AG04450 (cell line): ENCODE measurements at places on chromosomes 6 and 20. TPM values are rescaled to one million over a fixed set of nuclear protein-coding genes. Genes with fewer than 3 reads are reported as not detected.

- DNase-seq = no peak
Observed at GRCh38 chr20:13744352-13744751, 40.4 kb downstream of the ESF1 start.

DNA sequence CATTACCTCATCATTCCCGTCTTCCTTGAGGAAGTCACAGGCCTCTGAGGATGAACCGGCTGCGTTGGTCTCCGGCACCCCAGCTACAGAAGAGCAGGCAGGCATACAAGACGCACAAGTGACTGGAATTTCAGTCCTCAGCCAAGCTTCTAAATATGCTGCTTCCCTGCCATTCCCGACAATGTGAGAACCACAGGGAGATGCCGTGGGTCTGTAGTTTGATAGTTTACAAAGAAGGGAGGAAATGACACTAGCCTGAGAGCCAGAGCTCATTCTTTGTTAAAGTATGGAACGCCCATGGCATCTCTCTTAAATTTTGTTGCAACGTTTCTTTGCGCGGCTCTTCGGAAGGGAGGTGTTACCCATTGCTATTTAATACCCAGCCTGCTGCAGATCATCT, 25.7 kb downstream of the HEBP2 start:
- no peak for DNase-seq

GRCh38 chr6:19599796-19600464, 237.2 kb upstream of the ID4 start:
- DNase-seq = no peak

DNA sequence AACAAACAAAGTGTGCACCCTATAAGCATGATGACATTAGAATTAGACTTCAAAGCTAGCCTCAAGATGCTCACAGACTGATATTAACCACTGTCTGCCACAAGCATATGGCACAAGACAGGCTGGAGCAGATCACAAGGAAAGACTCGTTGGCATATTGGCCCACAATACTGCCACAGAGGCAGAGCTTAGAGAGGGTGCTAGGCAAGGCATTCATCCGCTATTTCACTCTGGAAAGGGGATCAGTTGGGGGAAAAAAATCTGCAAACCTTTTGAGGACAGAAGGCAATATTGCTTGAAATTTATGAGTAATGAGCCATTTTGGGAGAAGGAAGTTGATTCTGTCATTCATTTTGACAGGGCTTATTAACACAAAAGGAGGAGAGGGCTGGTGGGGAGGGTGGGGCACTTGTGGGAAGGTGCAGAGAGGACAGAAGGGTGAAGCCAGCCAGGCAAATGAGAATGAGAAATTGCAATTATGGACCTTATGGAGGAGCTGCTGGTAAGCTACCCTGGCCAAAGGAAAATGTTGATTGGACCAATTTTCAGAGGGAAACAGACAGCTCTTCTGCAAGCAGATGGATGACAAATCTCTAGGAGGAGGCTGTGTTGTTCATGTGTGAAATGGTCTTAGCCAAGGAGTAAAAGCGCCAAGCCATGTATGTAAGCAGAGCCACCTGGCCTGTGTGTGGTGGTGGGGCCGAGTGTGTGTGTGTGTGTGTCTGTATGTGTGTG, 187.7 kb downstream of the GMPR start:
- no peak for DNase-seq

DNA sequence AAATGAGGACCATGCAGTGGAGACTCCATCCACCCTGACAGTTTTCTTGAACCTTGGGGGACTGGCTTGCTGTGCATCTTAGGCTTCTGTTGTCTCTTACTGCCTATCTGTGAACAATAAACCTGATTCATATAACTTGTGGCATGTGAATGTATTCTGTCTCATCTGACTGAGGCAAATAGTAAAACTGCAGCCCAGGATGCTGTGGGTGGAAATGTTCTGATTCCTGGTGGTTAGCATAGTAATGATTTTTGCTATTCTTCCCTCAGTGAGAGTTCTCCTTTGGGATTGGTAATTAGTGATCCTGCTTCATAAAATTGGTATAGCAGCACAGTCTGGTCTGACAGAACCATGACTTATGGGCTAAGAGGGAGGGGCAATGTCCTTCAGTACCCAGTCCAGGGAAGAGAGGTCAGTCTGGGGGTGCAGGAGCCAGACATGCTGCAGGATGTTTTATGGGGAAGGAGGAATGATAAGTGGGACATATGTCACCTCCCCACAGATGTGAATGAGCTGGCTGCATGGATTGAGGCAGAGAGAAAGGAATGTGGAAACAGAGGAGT, 147.1 kb downstream of the OR2B2 start:
- no peak for DNase-seq

DNA sequence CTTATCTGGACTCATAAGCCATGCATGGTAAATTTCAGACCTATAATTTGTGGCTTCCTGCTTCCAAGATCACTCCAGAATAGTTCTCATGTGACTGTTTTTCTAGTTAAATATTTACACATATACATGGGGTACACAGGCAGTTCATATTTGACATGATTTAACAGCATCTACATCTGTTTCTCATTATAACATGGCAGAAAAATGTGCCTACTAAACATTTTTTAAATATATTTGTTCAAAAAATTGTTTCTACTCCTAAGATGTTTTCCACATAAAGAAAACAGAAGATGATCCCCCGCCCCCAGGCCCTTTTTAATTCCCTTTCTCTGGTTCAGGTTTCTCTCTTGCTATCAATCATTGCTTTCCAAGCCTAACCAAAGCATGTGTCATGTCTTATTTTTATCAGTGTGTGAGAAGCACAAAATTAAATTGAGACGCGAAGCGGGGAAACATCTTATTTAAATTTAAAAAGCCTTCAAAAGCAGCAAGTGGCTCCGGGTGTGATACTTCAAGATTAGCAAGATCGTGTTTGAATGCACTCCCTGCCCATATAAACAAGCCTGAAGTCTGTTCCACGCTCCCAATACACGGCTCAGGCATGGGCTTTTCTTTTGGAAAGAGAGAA, 37.3 kb downstream of the IPCEF1 start:
- peak; percentile 69 for DNase-seq

GRCh38 chr20:63857764-63858392, 3.4 kb upstream of the ABHD16B start:
- no peak for DNase-seq

- DNase-seq = no peak
Observed at GRCh38 chr6:169337886-169338445, 84.3 kb upstream of the THBS2 start.

- DNase-seq = no peak
Observed at GRCh38 chr20:14716351-14716801, 379.0 kb upstream of the FLRT3 start.

- peak; percentile 3 for DNase-seq
Observed at GRCh38 chr6:167898673-167899311, 72.1 kb downstream of the AFDN start.

DNA sequence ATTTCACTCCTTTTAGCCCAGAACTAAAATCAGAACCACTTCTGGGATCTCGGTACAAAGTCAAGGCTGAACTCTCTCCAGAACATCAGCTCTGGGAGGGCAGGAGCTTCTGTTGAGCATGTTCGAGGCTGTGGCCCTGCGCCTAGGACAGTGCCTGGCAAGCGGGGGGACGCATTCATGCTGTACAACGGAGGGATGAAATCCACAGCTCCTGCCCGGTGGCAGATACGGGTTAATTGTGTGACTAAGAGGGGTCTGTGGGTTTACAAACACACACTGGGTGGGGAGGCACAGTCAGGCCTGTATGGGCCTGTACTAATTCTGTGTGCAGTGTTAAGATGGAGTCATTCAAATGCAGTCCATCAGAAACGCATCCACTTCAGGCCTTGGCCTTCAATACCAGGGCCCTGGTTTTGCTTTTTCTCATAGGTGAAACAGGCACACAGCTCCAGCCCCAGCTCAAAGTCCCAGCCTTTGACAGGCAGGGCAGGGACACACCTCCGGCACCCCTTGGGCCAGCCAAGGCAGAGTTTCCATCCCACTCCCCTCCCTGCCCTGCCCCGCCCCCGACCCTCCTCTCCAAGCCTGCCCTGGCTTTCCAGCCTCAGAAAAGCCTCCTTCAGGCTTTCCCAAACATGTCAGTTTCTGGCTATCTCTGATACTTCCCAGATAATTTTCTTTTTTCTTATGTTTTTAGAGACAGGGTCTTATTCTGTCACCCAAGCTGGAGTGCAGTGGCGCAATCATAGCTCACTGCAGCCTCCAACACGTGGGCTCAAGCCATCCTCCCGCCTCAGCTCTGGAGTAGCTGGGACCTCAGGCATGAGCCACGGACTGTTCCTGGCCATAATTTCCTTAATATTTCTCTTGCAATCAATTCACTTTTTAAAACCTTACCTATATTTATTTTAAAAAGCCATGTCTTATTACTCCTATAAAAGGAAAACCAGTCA, 109.8 kb downstream of the SULF2 start:
- no peak for DNase-seq

- DNase-seq = no peak
Observed at GRCh38 chr20:63274381-63275228, 2.0 kb downstream of the ARFGAP1 start.

DNA sequence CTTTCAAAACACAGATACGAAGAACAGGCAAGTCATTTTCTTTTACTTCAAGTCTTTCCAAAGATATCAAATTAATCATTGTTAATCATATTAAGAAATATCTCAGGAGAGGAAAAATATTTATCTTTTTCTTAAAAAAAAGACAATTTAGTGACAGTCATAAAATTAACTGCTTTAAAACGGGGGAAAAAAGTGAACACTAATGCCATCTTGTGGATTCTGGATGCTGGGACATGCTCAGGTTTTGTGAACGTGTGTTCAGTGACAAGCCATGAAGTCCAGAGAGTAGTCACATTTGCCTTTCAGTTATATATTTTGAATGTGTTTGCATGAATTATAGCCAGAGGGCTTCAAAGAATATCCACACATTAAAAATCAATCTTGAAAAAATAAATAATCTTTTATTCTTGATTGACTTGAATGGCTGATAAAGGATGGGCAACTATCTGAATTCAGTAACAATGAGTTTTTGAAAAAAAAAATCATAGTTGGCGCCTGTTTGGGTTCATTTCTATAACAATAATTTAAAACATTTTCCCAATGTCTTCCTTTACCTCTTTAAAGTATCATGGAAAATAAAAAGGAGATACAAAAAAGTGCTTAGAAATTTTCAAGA, 74.7 kb upstream of the NOX3 start:
- DNase-seq = no peak

- DNase-seq = no peak
Observed at GRCh38 chr6:166194914-166195859, 27.5 kb upstream of the TBXT start.

DNA sequence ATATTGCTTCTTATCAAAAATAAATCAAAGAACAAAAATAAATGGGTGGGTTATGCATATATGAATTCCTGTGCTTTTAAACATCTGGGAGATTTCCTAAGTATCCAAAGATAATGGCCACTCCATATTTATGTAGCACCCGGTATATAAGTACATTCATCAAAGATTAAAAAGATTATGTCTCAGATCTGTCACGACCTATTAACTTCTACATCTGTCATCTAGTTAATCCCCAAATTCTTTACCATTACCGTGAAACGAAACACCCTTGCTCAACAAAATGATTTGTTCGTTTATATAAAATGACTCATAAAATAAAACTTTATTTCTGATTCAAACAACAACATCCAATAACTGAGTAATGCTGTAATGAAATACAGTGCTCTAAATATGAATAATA, 64.8 kb upstream of the FOXQ1 start:
- no peak for DNase-seq

- DNase-seq = no peak
Observed at GRCh38 chr6:31569861-31570536, 2.1 kb upstream of the LTA start.

- no peak for DNase-seq
Observed at GRCh38 chr6:3260296-3260695, 1.5 kb downstream of the PSMG4 start.

DNA sequence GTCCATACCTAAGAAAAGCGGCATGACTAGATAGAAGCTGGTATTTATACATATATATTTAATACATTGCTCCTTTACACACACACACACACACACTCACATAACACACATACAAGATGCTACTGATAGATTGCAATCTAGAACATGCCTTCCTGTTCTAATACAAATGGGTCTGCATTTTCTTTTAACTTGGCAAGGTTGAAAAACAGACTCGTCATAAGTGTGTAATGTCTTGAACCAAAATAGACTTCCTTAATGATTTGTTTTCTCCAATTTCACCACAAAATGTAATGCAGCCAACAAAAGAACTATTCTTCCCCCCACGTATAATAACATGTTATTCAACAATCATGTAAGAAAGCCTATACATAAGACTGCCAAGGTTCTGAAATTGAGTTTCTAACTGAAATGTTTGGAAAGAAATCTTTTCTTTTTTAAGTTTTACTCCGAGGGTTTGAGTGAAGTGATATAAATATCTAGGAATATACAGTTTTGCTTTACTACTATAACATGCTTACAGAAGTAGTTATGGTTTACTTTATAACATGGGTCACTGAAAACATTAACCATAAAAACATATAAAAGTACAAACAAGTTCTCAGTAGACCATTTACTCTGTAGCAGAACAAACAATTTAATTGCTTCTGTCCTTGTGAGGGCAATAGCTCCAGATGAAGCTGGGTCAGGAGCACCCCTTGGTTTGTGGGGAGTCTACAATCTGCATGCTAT, 207.5 kb downstream of the FOXC1 start:
- DNase-seq = no peak

DNA sequence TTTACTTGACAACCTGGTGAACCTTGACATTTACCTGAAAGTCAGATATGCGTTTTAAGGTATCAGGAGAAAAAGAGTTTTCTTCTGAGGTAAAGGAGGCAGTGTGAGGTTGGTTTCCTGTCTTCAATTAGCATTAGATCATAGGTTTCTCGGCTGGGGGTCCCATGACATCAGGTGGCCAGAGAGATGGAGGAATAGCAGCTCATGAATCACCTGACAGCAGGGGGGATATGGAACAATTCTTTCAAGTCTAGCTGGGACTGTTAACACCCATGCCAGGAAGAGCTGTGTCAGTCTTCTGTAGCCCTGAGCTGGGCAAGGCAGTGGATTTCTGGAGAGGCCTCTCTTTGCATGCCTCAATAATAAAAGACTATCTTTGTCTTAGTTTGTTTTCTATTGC, 108.0 kb upstream of the TMEM170B start:
- DNase-seq = no peak

- DNase-seq = no peak
Observed at GRCh38 chr6:1096967-1097765, 214.7 kb upstream of the FOXQ1 start.

- DNase-seq = no peak
Observed at GRCh38 chr6:66103954-66104353, 396.9 kb upstream of the EYS start.

GRCh38 chr6:34538581-34538980, 17.5 kb downstream of the SPDEF start:
- DNase-seq = no peak

DNA sequence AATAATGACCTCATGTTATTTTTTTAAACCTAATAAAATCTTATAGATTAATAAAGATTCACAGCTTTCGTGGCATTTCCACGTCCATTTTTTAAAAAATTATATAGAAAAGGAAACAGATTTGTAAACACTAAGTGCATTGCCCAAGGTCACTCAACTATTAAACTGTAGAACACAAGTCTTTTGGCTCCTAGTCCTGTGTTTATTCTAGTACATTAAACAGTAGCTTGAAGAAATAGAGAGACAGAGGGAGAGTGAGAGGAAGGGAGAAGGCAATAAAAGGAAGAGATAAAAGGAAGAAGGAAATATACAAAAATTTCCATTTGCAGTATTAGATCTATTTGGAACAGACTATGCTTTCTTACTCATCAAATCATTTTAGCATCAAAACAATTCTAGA, 586.7 kb upstream of the CITED2 start:
- DNase-seq = no peak

AVP gene
- not detected in 2 replicates for polyA plus RNA-seq

GPLD1 gene
- polyA plus RNA-seq = 0.04 TPM in 1 of 2 replicates, not detected in the other

TFAP2D gene
- not detected in 2 replicates for polyA plus RNA-seq

ANGPT4 gene
- not detected in 2 replicates for polyA plus RNA-seq

MRS2 gene
- 15.1 and 19.9 TPM in 2 replicates for polyA plus RNA-seq

EBF4 gene
- polyA plus RNA-seq = 0.60 and 0.98 TPM in 2 replicates

TGM3 gene
- polyA plus RNA-seq = not detected in 2 replicates
